ENCODE measurements at places on chromosomes 5 and 9. TPM values are rescaled to one million over a fixed set of nuclear protein-coding genes. Genes with fewer than 3 reads are reported as not detected.

- DNase-seq: no peak
Observed at GRCh38 chr5:42785756-42786155, 25.9 kb downstream of the SELENOP start.

GRCh38 chr9:33106827-33107621 lies 30.6 kb upstream of the SMU1 start:
- DNase-seq: peak; percentile 66

- no peak for DNase-seq
Observed at GRCh38 chr9:3447788-3448187, 78.0 kb downstream of the RFX3 start.

AFF4 gene
- polyA plus RNA-seq: 44.0 TPM

FOCAD gene
- 15.6 TPM for polyA plus RNA-seq

SLC35A4 gene
- polyA plus RNA-seq: 59.9 TPM

PCDHA1 gene
- polyA plus RNA-seq: not detected

Measured in hindlimb muscle (tissue), 1 donor.